ENCODE measurements at places on chromosomes 3 and 15. TPM values are rescaled to one million over a fixed set of nuclear protein-coding genes. Genes with fewer than 3 reads are reported as not detected.

- DNase-seq: no peak
These were observed 180.7 kb upstream of the SMAD3 start for GRCh38 chr15:66884661-66885237.

DNA sequence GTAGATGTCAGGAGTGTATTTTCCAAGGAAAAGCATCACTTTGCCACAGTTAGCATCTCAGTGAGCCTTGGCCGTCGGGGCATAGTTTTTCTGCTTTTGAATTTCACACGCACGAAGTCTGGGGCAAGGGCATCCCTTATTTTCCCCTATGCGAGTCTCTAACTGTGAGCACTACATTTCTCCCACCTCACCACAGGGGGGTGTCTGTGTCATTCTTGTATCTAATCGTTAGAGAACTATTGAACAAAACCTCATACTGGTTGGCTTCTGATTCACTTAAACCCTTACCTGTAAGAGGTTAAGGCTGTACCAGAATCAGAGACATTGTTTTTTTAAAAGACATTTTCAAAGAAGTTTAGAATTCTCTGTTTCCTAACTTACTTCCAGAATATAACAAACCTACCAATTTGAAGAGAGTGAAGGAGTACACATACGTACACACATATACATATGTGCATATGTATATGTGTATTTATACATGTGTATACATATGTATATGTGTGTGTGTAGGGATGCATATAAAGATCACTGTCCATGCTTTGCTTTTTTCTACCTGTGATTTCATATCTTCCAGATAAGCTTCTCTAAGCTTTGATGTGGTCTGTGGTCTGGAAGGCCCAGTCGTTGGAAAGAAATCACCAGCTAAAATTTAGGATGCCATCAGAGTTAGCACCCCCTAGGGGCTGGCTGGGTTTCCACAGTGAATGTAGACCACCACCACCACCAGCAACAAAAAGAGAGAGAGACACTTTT is 49.4 kb downstream of the MYZAP start:
- no peak for DNase-seq

DNA sequence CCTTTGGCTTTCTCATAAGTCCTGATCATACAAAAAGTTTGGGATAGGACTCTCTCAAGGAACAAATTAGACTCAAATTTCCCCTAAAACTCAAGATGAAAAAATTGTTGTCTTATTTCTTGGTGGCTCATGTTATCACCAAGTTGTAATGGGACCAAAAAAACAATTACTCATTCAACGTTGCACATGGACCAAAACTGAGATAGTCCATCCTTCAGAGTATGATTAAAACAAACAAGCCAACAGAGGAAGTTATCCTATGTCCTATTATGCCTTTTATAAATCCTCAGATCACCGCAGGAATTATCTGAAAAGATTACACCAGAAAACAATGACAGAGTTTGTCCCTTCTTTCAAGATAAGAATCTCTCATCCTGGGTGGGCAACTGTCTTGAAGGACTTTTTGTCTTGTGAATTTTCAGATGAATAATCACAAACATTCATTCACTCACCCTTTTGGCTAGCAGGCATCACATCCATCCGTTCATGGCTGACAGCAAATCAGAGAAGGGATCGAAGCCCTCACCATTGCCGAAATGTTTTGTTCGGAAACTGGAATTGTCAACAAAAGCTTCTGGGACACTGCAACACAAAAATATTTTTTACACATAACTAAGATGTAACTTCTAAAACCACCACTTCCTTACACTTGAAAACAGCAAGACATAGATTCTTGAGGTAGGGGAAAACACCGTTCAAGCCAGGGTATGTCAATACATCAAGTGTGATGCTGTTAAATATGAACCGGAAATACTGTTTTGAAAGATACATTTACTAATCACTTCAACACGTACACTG is 90.4 kb downstream of the FOXP1 start:
- DNase-seq: no peak

CLDN16 gene
- total RNA-seq: under 0.01 TPM

GRCh38 chr15:71195242-71195641 is 80.0 kb downstream of the THSD4 start:
- DNase-seq: no peak

DNA sequence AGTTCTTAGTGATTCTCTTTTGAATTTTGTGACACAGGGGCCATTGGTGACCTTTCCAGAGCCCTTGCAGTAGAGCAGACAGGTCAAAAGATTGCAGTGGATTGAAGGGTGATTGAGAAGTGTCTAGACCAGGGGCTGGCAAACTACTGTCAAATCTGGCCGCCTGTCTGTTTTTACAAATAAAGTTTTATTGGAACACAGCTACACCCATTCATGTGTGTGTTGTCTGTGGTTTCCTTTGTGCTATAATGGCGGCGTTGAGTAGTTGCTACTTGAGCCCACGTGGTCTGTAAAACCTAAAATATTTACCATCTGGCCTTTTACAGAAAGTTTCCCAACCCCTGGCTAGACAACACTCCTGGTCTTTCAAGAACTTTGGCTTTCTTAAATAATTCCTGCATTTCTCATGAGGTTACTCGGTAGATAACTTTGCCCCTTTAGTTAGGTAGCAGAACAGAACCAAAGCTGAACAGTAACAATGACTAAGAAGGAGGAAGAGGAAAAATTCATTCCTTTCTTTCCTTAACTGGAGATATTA is 265.1 kb upstream of the NR2E3 start:
- no peak for DNase-seq

AMT gene
- 0.62 TPM for total RNA-seq

- DNase-seq: no peak
These were observed 52.8 kb downstream of the XRN1 start for GRCh38 chr3:142394921-142395622.

- DNase-seq: no peak
These were observed 15.7 kb upstream of the LRCH3 start for GRCh38 chr3:197775317-197775716.

GRCh38 chr3:94787734-94788270 is 724.9 kb downstream of the NSUN3 start:
- DNase-seq: no peak

FANCD2 gene
- 5.6 TPM for total RNA-seq

DNA sequence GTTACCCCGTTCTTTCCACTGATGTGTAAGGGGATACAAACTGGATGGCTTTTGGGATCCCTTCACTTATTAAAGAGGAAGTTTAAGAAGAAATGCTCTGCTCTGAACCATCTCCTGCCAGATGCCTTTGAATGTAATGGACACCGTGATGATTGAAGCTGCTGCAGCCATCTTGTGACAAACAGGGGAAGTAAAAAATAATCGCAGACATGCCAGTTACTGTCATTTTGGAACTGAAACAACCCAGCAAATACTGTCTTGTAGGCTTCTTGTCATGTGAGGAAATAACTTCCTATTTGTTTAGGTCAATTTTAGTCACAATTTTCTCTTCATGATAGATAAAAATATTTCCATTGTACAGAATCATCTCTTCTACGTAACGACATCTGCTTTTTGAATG is 224.0 kb downstream of the CHL1 start:
- no peak for DNase-seq

- no peak for DNase-seq
These were observed 55.3 kb upstream of the CD47 start for GRCh38 chr3:108146139-108146538.

- DNase-seq: no peak
These were observed 44.8 kb upstream of the UBE2E1 start for GRCh38 chr3:23760871-23761373.

FES gene
- 4.8 TPM for total RNA-seq

GRCh38 chr3:161823910-161824309 is 327.3 kb downstream of the OTOL1 start:
- no peak for DNase-seq

DNA sequence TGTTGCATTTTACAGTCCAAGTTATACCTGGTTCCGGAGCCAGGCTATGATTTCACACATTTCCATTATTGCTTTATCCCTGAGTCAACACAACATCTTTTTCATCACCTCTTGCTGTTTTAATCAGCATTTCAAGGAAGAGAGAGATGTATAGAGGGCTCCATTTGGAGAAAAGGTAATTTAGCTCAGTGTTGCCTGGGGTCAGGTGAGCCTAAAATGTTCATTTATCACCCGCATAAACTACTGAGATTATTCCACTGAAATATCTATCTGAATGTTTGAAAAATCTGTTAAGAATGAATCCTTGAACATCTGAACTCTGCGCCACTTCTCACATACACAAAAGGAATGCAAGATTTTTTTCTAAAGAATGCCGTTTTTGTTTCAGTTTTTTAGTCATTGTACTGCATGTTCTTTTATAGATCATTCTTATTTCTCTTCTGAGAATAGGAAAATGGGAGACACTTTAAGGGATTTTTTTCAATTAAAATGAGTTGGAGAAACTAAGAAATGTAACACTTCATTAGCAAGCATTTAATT is 51.5 kb upstream of the AGTR1 start:
- DNase-seq: no peak

KNG1 gene
- total RNA-seq: not detected

ANKRD34C gene
- not detected for total RNA-seq

GRCh38 chr3:194998417-194998816 is 272.5 kb downstream of the XXYLT1 start:
- DNase-seq: no peak

DNA sequence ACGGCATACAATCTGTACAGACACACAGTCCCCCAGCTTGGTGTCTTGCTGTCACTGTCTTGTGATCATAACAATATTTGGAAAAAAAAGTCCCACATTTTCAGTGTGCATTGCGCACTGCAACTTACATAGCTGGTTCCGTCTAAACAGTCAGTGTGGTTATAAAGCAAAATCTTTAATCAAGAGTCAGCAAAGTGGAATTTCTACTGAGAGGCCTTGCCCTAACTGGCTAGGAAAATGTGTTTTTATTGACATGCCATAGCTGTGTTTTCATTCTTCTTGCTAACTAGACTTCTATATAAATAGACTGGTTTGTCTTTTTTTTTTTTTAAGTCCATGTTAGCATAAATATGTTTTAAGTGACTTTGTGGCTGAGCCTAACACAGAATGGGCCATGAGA is 174.8 kb downstream of the POLR2M start:
- no peak for DNase-seq

GRCh38 chr3:134970895-134971294 is 175.8 kb downstream of the EPHB1 start:
- DNase-seq: no peak
